ENCODE measurements at places on chromosomes 12 and 14.

GRCh38 chr12:105399428-105400081, 69.1 kb downstream of the C12orf75 start:
- no peak for DNase-seq

- DNase-seq = no peak
These were observed 30.2 kb downstream of the NUDT4 start for GRCh38 chr12:93407963-93408283.

GRCh38 chr12:114982760-114983159, 298.8 kb upstream of the TBX3 start:
- DNase-seq = no peak

GRCh38 chr14:98099527-98099926, 1172.5 kb downstream of the BCL11B start:
- no peak for DNase-seq

GRCh38 chr14:74898694-74899093, 17.0 kb downstream of the DLST start:
- no peak for DNase-seq

GRCh38 chr12:132497514-132498405, 7.8 kb downstream of the FBRSL1 start:
- no peak for DNase-seq

DNA sequence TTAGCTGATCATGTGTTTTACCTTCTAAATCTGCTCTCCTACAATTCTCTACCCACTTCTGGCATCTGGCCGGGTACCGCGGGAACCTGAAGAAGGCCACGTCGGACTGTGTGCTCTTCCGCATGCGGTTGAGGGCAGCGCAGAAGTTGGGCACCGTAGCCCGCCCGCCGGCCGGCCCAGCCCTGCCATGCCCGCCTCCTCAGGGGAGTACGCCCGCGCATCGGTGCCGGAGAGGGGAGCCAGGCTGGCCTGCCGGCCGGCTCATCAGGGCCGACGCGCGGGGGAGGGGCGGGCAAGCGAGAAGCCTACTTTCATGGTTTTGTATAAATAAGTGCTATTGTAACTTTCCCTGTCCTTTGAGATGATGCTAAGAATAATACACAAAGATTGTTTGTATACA, 19.9 kb upstream of the ADAMTS20 start:
- DNase-seq = no peak

- no peak for DNase-seq
These were observed 408.7 kb downstream of the APAF1 start for GRCh38 chr12:99053616-99054362.

- DNase-seq = no peak
These were observed 2.7 kb downstream of the BHLHE41 start for GRCh38 chr12:26122061-26122680.

- DNase-seq = no peak
These were observed 384.2 kb downstream of the ATP23 start for GRCh38 chr12:58325561-58325960.

- DNase-seq = no peak
These were observed 1.9 kb upstream of the PITPNM2 start for GRCh38 chr12:123152833-123153232.

GRCh38 chr14:23068789-23069412, 11.6 kb upstream of the CDH24 start:
- DNase-seq = no peak

DNA sequence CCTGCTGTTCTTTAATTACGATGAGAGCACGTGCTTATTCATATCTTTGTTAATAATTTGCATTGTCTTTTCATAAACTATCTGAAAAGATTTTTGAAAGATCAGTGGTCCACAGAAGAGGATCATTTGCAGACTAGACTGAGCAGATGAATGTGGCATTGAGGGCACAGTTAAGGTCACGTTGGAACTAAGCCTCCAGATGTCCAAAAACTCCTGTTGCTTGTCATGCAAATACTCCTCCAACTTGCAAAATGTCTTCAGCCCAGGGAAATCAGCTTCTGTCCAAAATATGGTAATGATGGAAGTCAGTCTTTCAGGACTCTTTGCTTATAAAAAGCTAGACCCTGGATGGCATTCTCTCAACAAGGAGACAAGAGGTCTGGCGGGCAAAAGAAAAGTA, 201.6 kb upstream of the TMEM260 start:
- no peak for DNase-seq

DNA sequence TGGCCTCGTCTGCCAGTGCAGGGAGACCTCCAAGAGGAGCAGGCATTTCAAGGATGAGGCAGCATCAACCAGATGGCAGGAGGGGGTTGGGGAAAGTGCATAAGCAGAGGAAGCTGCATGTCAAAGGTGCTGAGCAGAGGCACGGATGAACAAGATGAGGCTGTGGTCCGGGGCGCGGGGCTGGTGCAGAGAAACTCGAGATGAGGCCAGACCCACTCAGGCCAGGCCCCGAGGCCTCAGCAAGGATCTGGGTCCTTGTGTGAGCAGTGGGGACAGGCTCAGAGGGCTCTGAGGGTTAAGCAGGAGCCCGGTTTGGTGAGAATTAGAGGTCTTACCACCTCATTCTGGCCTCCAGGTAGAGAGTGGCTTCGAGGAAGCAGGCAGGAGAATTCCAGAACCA, 98.8 kb downstream of the DICER1 start:
- DNase-seq = no peak

GRCh38 chr12:114342656-114343055, 63.3 kb downstream of the TBX5 start:
- no peak for DNase-seq

DNA sequence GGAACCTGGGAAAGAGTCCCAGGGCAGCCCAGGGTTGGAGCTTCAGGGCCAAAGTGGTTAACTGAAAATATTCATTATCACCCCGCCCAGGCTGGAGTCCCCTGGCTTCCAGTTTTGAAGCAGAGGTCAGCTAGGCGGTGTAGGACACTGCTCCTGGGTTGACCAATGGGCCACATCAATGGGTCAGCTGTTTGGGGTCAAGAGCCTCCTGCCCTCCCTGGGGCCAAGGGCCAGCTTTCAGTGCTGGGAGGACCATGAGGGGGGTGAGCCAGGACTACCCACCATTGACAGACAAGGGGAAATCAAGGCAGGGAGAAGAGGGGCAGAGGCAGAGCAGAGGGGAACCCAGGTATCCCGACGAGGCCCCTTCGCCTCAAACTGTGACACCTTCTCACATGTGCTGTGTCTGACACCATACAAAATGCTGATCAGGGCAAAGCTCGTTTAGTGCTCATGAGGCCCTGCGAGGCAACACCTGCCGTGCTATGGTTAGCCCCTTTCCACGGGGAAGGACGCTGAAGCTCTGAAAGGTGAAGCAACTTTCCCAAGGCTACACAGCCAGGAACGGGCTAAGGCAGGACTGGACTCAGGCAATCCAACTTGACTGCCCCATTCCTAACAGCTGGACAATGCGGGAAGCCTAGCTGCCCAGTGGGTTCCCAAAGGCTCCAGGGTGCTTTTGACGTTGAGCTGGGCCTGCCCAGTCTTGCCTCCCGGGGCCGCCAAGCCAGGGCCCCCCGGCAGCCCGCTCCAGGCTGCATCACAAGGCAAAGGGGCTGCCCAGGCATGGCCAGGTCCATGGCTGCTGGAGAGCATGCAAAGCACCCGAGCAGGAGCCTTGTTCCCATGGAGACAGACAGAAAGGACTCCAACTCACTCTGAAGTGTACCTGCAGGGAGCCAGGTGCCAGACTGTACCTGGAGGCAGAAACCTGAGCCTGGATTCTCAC, 2.0 kb downstream of the SYNE3 start:
- no peak for DNase-seq

- DNase-seq = no peak
These were observed 50.3 kb upstream of the SRSF5 start for GRCh38 chr14:69716478-69717187.

- DNase-seq = no peak
These were observed at the start of gene ASIC1 for GRCh38 chr12:50057000-50057841. Gene ASIC1 (plus strand): TSS chr12:50057596. CDS start chr12:50058767, 1,171 bp downstream.

GRCh38 chr12:18068355-18068754, 21.6 kb downstream of the RERGL start:
- DNase-seq = no peak

- DNase-seq = no peak
These were observed 45.5 kb downstream of the MGST1 start for GRCh38 chr12:16392846-16393535.

DNA sequence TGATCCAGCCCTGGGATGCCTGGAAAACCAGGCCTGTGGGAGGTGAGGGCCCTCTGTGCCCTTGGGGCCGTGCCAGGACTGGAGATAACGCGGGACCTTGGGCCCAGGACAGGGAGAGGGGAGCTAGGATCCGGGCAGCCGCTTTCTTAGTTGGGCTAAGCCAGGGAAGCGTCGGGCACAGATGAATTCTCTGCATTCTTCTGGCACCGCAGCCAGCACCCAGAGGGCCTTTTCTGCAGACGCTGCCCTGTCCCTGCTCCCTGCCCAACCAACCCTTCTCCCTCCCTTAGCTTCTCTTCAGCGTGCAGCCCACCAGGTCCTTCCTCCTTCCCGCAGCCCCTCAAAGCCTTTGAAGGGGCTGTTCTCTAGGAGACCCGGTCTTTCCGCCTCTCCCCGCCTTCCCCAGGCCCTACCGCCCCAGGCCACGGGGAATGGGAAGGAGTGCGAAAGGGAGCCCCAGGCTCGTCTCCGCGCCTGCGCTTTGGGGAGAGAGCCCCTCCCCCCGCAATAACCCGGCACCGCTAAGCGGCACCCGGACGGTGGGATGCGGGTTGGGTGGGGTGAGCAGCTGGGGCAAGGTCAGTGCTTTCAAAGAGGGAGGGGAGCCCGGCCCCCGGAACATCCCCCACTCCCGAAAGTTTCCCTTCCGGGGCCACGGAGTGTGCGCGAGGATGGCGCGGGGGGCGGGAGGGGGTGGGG, 663 bp downstream of the NCKAP5L start:
- peak; percentile 79 for DNase-seq
